ENCODE measurements at places on chromosomes 5 and 9.

DNA sequence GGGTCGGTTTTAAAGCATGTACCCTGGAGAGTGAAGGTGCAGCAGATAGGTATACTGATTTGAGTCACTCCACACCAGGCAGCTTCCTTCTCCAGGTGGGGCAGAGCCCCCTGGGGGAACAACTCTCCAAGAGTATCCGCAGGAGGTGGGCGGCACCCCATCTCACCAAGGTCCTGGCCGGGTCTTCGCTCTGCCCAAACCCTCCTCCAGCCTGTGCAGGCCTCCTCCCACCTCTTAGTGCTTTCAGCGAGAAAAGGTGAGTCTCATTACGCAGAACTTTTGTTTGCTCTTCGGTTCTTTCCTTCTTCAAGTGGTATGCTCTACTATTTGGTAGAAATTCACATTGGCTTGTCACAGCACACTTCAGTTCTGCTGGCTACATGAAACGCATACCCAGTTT is 13.7 kb downstream of the SPACA9 start:
- DNase-seq, result no peak

DNA sequence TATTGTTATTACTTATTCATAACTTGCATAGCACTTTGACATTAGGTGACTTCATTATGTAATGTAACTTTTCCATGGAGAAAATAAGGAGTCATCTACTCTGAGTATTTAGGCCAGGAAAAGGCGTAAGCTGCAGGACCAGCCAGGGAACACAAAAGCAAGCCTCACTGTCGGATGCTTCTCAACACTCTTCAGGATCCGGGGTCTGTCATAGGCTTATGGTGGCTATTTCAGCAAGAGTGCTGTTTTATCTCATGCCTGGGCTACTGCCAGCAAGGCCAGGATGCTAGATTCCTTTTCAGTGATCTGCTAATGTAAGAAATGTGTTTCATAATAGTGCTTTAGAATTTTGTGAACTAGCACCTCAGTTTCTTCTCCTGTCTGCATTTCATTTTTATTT is 162.4 kb downstream of the CHSY3 start:
- no peak for DNase-seq

DNA sequence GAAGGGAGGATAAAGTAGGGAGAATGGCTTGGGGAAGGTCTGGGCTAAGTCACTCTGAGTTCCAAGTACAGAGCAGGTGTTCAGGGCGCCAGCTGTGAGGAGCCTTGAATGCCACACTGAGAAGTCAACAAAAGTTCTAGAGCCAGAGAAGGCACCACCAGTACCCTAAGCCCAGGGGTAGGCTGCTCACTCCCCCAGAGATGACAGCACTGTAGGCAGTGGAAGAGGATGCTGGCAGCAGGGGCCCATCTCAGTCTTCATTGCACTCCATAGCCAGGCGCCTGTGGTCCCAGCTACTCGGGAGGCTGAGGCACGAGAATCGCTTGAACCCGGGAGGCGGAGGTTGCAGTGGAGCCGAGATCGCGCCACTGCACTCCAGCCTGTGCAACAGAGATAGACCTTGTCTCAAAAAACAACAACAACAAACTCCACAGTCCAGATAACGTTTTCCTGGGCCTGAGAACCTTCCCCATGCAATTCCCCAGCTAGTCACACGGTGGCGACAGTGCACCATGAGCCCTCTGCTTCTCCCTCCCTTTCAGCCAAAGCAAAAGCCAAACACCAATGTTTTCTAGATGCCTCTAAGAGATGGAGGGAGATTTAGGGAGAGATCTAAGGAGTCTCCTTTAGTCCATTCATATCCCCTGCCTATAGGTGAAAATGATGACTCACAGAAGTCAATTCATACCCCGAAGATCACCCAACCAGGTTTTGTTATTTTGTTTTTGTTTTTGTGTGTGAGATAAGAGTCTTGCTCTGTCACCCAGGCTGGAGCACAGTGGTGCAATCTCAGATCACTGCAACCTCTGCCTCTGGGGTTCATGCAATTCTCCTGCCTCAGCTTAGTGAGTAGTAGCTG is 19.8 kb upstream of the NSD1 start:
- DNase-seq, result no peak

GRCh38 chr9:109862452-109862851 is 82.5 kb downstream of the PALM2AKAP2 start:
- no peak for DNase-seq

DNA sequence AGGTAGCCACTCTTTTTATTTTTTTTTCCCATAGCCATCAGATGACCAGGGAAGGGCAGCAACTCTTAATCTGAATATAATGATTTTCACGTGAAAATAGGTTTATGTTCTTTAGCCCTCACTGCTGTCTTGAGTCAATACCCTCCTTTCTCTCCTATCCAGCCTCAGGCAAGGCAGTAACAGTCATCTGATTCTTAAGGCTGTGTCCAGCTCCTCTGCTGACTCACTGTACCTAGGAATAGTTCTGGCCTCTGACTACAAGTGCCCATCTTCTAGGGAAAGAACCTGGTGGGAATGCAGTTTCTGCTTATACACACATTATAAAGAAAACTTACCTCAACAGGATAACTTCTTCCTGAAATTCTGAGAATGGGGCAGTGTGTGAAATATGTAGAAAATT is 30.7 kb downstream of the DHX29 start:
- no peak for DNase-seq

GRCh38 chr9:95807326-95807947 is 68.1 kb upstream of the ERCC6L2 start:
- DNase-seq, result no peak

- no peak for DNase-seq
These were observed 54.2 kb upstream of the PAM start for GRCh38 chr5:102700916-102701315.

GRCh38 chr5:93462916-93463315 is 118.1 kb downstream of the NR2F1-AS1 start:
- DNase-seq, result no peak

DNA sequence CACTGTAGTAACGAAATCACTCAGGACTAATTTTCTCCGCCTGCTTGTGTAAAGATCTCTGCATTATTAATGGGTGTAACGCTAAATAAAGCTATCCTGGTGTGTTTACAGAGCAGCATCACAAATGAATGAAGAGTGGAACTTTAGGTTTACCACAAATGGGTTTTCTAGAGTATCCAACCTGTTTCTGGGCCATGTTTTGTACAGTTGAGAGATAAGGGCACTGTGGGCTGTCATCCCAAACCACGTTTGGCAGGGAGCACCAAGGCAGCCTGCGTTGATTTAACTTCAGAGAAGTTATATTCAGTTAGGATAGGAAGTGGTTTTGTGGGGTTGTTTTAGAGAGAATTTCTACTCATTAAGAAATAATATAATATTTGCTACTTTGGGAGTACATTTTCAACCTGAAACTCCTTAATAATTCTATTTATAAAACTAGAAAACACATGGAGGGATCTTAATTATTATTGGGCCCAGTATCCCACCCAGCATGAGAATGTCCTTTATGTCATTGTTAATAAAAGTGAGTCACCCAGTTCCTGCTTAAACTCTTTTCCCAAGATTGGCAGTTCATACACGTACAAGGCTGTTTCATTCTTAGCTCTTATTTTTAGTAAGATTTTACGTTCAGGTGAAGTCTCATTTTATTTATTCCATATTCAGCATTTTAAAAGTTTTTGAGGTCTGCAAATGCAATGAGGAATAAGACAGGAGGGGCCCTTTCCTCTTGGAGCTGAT is 8.0 kb downstream of the KCNN2 start:
- no peak for DNase-seq

DNA sequence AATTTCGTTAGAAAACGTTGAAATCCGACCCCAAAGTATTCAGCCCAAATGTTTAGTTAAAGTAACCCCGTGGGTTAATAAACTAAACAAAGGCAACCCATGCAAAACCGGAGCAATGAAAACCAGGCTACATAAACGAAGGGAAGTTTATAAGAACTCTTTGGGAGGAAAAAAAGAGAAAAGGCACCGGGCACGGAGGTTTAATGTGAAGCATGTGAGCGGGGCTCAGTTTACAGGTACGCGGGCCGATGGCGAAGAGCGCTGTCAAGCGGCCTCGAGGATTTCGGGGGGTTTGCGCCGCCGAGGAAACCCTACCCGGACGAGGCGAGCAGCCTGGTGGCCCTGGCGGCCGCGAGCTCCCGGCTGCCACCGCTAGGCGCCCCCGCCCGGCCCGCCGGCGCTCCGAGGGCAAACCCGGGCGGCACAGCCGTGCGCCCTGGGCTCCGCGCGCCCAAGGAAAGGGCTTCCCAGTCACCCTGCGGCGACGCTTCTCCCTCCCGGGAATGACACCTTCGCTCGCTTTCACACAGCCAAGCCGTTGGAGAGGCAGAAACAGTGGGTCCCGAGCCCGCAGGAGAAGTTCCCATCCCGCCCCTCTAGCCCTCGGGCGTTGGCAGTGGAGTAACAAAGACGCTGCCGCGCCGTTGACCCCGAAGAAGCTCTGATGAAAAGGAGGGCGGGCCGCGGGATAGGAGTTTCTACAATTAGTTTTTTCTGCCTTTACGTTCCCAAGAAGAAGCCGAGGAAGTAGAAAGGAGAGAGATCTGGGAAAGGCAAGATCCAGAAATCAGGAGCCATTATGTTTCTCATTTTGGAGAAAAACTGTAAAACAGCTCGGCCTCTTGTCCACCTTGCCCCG is 126.0 kb downstream of the TMEM174 start:
- no peak for DNase-seq

GRCh38 chr5:131475541-131475941 is 159.5 kb downstream of the RAPGEF6 start:
- DNase-seq, result no peak

- no peak for DNase-seq
These were observed 762 bp downstream of the CACNA1B start for GRCh38 chr9:137878146-137878941.

DNA sequence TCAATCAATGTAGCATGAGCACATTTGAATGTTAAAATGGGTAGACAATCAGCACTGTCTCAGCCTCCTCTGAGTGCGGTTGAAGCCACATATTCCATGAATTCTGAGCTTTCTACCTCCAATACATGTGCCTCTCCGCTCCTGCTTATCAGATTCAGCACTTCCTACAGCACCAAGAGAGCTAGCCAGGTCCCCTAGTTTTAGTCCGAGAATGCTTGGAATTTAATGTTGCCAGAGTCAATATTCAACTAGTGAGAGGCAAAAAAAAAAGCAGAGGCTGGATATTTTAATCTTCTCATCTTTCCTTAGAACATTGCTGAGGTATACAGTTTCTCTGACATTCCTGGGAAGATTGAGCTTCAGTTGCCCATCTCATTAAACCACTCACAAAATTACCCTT is 1979.1 kb upstream of the CDH9 start:
- DNase-seq, result no peak

DNA sequence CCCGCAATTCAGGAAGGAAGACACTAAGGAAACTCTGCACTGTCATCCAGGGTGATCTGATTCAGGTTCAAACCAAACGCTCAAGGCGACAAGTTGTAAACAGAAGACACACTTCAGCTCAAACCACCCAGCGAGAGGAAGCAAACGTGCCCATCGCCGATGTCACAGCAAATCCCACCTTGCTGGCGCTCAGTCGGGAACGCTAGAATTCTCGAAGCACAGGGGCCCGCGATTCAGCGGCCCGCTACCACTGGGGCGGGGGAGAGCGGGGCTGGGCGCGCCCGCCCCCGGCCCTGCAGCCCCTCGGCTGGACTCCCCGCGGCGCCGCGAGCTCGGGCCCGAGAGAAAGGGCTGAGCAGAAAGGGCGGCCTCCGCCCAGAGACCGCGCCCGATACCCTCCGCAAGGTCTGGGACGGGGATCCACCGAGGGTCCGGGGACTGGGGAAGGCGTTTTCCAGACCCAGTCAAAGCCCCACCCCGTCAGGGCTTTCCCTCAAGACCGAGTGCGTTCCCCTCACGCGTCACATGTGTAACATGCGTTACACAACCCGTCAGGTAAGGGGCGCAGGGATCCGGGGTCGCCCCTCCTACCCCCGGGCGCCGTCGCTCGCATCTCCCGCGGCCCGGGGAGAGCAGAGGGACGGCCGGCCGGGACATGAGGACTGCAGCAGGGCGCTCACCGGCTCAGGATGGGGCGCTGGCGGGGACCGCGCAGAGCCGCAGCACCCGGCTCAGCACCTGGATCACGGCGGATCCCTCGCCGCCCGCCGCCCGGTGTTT is 469 bp downstream of the AGTPBP1 start:
- no peak for DNase-seq

Measured in vagina (tissue), 2 donors.